ENCODE measurements at places on chromosomes 7 and 10.

DNA sequence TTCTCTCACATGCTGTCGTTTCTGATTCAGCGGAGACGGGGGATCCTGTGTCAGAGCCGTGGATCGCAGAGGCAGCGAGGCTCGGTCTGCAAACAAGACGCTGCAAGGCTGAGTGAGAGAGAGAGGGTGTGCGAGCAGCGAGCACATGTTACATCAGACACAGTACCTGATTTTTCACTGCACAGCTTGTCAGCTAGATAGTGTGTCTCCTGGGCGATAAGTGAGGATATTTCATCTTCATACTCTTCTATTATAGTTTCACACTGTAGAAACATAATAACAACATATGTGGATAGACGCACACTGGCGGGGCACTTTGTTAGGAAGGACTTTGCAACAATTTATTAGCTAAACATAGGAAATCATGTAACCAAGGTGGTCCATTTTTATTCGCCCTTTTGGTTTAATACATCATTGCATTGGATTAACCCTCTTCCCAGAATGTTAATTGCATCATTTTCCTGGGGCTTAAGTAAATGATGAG, 39.5 kb downstream of the CNPY1 start:
- DNase-seq, result no peak

- DNase-seq, result no peak
These were observed 549.5 kb upstream of the GRM3 start for GRCh38 chr7:86094166-86094669.

DNA sequence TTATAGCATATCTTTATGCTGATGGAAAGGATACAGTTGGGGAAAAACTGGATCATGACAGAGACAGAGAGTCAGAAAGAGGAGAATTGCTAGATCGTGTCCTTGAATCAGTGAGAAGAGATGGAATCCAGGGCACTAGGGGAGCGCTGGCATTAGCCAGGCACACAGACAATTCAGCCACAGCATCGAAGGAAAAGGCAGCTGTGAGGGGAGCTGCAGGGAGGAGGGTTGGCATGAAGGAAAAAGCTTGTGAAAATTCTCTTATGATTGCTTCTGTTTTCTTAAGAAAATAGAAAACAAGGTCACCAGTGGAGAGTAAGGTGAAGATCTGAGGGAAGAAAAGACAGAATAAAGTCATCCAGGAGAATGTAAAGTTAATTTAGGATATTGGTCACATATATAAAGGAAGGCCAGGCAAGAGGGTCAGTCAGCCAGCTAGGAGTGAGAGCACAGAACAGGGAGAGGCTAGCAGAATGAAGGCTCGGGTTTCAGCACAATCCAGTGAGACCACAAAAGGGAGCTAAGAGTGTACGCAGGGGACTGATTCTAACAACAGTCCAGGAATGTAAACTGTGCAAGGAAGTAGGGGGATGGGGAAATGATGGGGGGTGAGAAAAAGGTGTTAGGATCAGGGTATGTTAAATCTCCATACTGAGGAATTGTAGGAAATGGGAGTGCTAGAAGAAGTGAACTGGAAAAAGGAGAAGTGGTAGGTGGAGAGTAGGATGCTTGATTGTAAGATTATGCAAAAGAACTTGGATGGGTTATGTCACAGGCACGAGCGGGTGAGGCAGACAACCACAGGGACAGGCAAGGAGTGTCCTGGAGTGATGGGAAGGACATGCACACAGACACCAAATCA, 112.0 kb downstream of the RNF32 start:
- no peak for DNase-seq

DNA sequence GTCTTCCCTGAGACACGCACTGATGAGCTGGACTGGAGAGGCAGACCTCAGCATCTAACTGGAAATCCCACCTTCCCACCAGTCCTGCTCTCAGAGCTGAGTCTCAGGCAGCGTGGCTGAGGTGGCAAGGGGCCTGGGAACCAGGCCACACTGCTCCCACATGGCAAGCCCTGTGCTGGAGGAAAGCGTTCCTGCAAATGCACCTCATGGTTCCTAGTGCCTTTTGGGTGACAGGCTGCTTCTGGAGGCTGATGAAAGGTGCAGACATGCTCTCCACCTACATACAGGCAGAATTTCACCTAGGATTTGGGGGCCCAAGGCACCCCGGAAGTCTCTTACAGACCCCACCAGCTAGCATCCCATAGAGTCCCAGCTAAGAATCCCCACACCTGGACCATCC, 432.9 kb upstream of the FOXK1 start:
- no peak for DNase-seq

GRCh38 chr7:51592842-51593599, 276.4 kb upstream of the COBL start:
- DNase-seq, result no peak

GRCh38 chr7:3607847-3608246, 306.8 kb downstream of the SDK1 start:
- DNase-seq, result no peak

DNA sequence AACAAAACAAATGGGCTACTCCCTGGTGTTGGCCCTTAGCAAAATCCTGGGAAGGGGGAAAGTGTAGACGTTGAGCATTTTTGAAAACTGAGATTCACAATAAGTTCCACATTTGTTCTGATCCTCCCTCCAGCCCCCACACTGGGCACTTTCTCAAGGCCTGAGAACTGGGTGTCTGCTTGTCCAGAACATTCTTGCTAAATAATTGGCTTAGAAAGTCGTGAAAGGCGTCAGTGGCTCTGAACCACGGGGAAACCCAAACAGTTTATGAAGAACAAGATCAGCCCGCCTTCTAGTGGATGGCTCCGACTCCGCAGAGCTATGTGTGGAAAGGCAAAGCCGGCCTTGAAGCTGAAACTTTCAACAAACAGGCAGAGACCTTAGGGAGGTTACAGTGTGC, 370.1 kb downstream of the PRPF18 start:
- no peak for DNase-seq

DNA sequence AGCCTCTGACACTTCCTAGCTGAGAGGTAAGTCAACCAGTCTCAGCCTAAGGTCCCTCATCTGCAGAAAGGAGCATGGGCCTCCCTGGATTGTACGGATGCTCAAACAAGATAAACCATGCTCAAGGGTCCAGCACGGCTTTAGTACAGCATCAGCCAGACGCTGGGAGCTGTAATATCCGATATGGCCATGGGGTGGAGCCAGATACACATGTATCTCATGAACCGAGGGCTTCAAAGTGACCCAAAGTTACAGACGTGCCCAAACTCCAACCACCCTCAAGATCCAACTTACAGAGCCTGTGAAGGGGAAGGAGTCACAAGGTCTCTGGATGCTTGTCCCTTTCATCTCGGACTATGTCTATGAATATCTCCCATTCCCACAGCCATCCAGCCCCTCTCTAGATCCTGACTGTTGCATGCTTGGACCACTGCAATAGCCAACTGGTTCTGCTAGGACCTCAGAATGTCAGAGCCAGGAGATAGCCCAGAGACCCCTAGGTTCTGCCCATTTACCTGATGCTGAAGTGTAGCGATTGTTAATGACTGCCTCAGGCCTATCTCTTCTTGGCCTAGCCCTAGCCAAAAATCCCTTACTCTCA, 142.4 kb downstream of the SH3PXD2A start:
- DNase-seq, result no peak

DNA sequence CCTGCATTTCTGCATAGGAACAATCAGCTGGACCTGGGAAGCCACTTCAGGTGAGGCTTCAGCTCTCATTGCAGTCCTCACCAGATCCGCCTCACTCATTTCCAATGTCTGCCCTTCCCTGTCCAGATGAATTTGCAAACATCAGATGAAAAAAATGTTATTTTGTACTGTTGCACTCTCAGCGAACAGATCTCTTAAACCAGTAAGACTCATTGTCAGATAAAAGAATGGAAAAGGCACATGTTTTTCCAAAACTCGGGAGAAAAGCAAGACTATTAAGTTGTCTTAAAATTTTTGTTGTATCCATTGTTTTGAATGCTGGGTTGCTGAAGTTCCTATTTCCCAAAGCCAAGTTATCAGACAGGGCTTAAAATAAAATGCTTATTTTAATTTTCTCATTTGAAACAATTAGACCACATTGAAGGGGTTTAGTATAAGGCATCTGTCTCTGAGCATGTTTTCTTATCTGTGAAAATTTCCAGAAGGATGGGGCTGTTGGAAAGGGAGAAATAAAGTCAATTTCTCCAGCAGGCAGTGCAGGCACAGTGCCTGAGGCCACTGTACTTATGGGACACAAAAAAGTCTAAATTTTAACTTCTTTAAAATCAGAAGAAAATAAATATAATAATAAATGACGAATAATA, 396.8 kb downstream of the KCNMA1 start:
- no peak for DNase-seq

DNA sequence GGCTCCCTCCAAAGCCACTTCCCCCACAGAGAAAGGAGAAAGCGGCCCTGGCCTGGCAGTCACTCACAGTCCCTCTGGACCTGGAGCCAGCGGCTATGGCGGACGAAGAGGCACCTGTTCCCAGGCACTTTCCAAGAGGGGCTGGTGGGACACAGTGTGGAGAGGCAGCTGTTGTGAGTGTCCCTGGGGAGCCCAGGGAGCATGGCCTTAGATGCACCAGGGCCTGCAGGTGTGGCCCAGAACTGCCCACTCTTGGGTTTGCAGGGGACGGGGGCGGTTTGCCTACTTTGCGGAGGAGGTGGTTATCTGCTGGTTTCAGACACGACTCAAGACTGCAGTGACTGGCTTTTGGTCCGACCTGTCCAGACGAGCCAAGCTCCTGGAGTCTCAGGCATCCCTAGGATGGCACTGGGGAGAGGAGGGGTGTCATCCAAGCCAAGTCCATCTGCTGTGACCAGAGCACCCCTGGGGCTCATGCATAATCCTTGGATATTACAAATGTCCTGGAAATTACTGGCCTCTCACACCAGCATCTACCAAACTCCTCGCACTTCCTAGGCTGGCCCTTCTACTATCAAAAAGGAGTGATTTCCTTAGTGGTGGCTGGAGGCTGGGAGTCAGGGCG, 18.4 kb downstream of the CTBP2 start:
- no peak for DNase-seq

DNA sequence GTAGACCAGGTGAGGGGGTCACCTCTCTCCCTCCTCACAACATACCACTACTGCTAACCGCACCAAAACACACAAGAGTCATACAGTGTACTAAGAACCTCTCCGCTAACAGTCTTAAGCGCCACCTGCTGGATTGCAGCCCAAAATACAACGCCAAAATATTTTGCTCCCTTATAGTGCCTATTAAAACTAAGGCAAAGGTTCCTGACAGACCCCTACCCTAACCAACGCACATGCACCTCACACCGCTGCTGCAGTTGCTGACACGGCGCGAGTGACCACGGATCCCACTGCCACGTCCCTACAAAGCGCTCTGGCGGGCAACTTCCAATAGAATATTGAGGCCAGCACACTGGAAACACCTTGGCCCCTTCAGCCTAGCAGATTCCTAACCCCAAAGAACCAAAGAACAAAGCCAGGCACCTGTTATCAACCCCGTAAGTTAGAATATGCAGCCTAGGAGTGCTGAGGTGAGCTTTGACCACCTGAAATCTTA, 563.6 kb upstream of the SEMA3D start:
- DNase-seq, result no peak

DNA sequence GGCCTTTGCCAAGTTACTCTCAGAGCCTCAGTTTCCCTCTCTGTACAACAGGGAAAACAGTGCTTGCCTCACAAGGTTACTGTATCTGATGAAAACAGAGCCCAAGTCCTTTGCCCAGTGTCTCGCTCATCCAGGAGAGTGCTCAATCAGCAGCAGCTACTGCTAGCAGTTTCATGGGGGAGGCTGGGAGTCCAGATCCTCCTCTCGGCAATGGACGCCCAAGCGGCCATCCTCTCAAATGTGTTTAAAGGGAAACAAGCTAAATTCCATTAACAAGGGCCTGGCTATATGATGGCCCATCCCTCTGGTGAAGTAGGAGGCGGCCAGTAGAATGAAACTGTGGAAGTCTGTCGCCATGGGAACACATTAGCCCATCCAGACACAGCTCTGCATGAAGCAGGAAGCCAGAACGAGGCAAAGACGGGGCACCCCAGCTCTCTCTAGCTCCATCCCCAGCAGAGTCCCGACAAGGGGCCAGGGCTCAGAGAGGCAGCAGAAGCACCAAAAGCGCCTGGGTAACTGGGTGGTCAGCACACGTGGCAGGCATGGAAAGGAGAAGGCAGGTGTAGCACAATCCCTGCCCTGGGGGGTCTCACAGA, 35.2 kb downstream of the FAM53B start:
- DNase-seq, result no peak

DNA sequence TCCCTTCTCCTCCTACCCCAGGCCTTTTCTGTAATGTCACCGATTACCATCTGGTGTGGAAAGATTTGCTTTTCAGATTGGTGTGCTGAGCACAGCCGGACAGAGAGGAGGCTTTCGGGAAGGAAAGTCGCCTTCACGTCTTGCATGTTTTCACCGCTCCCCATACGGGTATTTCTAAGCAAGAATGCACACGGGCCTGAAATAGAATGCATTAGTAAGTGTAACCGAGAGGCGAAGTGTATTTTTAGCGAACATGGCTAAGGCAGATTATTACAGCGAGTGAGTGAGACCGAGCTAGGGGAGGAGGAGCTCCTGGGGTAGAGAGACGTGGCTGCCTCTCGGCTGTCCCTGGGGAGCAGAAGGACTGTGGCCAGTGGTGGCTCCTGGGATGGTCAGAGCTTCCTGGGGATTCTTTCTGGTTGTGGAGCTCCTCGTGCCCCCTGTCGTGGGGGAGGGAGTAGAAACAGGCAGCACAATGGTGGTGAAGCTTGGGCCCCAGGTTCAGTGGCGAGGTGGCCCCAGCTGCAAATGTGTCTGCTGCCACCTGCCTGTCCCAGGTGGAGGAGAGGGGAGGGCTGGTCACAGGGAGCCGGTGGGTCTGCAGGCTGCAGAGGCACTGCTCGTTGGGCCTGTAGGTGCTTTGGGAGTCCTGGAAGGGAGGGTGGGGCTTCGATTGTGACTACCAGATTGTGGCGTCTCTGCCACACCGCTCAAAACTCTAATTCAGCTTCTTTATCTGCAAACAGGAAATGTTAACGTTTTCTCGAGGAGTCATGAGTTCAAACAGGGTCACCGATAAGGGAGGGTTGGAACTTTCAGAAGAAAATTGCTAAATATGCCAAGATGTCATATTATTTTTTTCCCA, 135.8 kb downstream of the CAMK1D start:
- DNase-seq, result no peak

- no peak for DNase-seq
These were observed 541 bp downstream of the ELMO1 start for GRCh38 chr7:37448011-37448635.

GRCh38 chr10:68156373-68157185, 47.3 kb downstream of the MYPN start:
- DNase-seq, result no peak

- DNase-seq, result no peak
These were observed 65.9 kb upstream of the ADAM12 start for GRCh38 chr10:126454045-126454751.

GRCh38 chr7:149791-150636, 42.4 kb upstream of the FAM20C start:
- no peak for DNase-seq
